ENCODE measurements at places on chromosomes 3 and 15. TPM values are rescaled to one million over a fixed set of nuclear protein-coding genes. Genes with fewer than 3 reads are reported as not detected.

The SLCO2A1 gene
- total RNA-seq, result not detected

The PRR20G gene
- total RNA-seq, result not detected

The ZNF662 gene
- total RNA-seq, result not detected

The LNP1 gene
- 2.3 TPM for total RNA-seq

The DNAH12 gene
- 0.06 TPM for total RNA-seq

The CD86 gene
- 23.4 TPM for total RNA-seq

- no peak for DNase-seq
Observed at GRCh38 chr15:55907797-55908196, 85.6 kb downstream of the NEDD4 start.

DNA sequence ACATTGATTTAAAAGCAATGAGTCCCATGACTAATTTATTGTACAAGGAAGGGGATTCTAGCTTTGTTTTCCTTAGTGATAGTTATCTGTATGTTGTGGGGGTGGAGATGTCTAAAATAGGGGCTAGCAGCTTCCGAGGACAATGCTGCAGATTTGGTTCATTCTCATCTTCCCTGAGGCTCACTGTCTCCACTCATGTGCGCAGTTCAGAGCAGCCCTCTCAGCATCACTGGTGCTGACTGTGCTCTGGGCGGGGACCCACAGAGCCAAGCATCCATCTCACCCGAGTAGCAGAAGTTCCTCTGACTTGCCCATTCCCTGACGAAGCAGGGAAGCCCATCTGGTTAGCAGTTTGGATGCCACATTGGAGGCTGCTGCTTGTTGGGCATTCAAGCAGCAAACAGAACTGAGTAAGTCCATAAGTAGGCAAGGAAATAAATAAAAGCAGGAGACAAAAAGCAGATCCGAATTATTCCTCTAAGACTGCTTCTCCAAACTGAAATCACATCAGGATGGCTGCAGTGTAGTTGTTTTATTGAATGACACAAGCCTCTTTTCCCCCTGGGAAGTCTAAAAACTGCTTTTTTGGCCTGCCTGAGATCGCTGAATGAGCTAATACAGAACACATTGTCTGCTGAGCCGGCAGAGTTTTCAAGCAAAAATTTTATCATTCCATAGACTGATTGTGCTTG, 27.5 kb downstream of the RARB start:
- DNase-seq, result no peak

- no peak for DNase-seq
Observed at GRCh38 chr3:32508711-32509110, 6.1 kb upstream of the CMTM6 start.

GRCh38 chr3:34863485-34863884, 775.8 kb upstream of the ARPP21 start:
- no peak for DNase-seq

- no peak for DNase-seq
Observed at GRCh38 chr3:95319921-95320494, 1257.1 kb downstream of the NSUN3 start.
